ENCODE measurements at places on chromosomes 6 and 20. TPM values are rescaled to one million over a fixed set of nuclear protein-coding genes. Genes with fewer than 3 reads are reported as not detected.

DNA sequence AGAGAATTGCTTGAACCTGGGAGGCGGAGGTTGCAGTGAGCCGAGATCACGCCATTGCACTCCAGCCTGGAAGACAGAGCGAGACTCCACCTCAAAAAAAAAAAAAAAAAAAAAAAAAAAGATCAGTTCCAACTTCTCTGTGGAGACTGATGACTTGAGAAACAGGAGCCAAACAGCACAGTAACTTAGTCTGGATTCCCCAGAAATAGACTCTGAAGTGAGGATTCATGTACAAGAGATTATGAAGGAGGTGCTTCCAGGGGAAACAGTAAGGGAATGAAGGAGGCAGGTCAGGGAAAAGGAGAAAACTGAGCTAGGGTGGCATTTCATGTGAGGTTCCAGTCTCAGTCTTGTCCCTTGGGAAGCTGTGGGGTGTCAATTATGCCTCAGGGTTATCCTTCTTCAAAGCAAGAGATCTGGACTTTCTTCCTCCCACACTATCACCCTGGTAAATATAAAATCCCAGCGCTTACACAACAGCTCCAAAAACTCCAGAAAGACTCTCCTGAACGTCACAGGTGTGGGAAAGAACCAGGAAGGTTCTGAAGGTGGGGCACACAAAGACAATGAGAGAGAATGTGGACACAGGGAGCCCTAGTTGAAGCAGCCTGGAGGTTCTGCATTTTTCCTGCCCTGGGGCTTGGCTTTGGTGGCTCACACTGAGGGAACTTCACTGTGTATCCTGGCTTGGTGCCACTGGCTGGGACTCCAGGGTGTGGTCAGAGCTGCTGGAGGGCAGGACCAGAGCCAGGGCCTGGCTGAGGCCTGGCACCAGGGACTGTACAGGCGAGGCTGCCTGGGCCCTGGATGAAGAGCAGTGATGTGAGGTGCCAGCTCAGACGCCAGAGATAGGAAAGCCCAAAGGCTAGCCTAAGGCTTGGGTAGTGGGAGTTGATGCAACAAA lies 46.8 kb downstream of the PCNA start:
- peak; percentile 13 for DNase-seq

- no peak for DNase-seq
Measured at GRCh38 chr6:11039040-11039439, 5.1 kb downstream of the ELOVL2 start.

TBX18 gene
- 35.3 TPM for total RNA-seq

ADGRF5 gene
- total RNA-seq, result 37.9 TPM

RAMACL gene
- total RNA-seq, result 4.0 TPM

DNA sequence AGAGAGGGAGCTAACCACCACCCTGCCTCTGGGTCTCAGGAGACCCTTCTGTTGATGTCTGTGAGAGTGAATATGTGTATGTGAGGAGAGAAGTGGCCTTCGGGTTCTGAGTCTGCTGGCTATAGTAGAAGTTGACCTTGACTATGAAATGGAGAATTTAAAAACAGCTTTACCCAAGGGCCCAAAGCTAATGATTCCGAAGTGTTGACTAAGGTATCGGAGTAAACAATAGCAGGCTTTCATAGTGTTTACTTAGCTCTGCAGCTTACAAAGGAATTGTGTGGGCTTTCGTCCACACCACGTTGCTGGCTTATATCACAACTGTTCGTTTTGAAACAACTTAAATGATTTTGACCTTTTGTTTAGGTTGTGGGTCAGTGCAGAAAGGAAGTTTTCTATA lies 126.5 kb upstream of the JAG1 start:
- no peak for DNase-seq

RCAN2 gene
- total RNA-seq, result 0.46 TPM

DNA sequence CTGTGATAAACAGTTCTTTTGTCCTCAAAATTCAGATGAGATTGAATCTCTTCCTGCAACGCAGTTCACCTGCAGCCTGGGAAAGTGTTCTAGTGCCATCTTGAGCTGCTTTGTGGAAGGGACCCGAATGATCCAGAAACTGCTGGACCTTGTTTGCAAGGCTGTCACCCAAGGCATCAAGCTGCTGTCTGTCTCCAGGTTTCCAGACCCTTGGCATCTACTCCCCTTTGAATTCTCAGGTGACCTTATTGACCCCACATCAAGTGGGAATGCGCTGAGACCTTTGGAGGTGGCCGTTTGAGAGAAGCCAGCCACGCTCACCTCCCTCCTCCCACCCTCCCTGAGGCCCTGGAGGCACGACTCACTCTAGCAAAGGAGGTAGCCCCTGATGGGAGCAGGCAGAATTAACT lies 112.5 kb downstream of the EDN3 start:
- no peak for DNase-seq

DNA sequence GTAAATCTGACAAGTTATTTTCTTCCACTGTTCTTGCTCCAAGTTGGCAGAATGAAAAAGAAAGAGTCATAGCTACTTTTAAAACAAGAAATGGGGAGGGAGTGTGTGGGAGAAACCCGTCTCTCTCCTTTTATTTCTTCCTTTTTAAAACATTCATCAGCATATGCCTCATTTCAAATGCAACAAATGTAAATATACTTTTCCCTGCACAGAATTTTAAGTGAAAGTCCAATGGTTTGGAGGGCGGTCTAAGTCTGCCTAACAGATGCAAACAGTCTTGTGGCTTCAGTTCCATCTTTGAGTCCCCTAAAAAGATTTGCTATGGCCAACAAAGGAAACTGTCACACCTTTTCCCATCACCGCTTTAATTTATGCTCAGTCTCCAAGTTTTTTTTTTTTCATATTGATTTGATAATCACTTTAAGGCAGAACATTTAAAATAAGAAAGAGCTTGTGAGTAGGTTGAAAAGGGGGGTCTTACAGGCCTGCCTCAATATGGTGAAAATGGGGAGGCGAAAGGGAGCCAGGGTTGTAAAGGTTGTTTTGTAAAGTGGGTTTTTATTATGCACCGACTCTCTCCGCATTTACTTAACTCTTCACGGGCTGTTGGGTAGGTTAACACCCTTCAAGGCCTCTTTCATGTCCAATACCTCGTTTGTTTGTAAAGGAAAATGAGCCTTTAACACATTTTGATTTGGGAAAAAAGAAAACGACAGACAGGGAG lies 4.6 kb downstream of the TFAP2D start:
- DNase-seq, result no peak

SNRNP48 gene
- 12.8 TPM for total RNA-seq

HSPA12B gene
- total RNA-seq, result 6.6 TPM

ENPP3 gene
- total RNA-seq, result not detected

DNA sequence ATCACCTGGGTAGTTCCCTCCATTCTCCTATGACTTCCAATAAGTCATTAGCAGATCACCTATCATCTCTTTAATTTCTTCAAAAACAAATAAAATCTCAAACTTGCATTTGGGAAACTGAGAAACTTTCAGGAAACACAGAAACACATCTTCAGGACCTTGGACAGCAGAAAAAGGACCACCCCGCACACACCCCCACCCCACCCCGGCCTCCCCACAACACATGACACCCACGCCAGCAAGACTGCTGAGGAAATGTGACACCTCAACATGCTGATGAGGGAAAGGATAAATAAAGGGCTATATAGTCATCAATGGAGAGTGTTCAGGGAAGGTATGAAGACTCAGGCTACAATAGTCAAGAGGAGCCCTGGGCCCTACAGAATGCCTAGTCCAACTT lies 15.6 kb upstream of the TRIM39 start:
- DNase-seq, result no peak

DNA sequence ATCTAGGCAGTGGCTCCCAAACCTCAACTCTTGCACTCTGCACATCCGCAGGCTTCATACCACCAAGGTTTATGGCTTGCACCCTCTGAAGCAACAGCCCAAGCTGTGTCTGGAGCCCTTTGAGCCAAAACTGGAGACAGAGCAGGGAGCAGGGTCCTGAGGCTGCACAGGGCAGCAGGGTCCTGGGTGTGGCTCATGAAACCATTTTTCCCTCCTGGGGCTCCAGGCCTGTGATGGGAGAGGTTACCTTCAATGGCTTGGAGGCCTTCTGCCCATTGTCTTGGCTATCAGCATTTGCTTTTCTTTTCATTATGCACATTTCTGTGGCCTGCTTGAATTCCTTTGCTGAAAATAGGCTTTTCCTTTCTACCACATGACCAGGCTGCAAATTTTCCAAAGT lies 6.3 kb upstream of the FAM184A start:
- no peak for DNase-seq

MLN gene
- total RNA-seq, result not detected

- peak; percentile 97 for DNase-seq
Measured at GRCh38 chr20:33719989-33720709, at the start of gene PXMP4. TSS of gene PXMP4 (minus strand) at chr20:33720310. CDS start at chr20:33720207, 103 bp downstream.

LRP11 gene
- 29.9 TPM for total RNA-seq

DNA sequence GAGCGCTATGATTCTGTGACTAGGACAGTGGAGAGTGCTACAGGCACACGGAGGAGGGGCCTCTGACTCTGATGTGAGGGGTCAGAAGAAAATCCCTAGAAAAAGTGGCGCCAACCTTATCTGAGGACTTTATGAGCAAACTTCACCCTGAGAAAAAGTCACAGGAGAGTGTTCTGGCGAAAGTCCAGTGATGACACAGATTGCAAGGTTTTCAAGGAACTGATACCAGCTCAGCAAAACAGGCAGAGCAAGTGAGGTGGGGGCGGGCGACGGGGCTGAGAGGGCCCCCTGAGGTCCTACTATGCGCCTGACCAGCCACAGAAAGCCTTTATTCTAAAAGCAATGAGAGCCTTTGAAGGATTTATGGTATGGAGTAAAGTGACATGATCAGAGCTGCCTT lies 73.3 kb downstream of the SLC22A23 start:
- no peak for DNase-seq

LST1 gene
- total RNA-seq, result 2.0 TPM

DNA sequence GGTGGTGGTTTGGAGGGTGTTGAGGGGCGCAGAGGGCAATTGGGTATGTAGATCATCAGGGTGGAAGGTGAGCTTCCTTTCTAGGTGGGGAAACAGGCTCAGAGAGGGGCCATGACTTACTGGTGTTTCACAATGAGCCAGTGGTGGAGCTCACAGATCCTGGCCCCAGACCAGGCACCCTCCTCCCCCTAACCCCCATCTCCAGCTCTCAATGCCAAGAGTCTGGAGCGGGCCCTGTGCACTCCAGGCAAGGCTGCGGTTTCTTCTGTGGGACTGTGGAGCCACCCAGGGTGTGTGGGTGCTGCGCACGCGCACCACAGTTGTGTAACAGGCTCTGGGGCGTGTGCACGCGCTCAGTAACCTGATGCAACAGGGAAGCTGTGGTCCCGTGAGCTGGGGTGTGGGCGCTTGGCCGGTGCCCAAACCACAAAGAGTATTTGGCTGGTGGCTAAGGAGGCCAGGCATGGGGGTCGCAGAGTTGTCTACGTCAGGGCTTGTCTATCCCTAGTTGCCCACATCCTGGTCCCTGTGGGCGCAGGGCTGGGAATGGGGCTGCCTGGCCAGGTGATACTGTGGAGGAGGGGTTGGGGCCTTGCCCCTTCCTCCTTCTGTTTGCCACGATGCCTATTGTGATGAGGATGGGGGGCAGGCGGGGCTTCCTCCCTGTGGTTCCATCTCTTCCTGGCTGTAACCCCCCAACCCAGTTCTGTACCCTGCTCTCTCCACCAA lies 37.5 kb upstream of the MRPS18A start:
- no peak for DNase-seq

DNA sequence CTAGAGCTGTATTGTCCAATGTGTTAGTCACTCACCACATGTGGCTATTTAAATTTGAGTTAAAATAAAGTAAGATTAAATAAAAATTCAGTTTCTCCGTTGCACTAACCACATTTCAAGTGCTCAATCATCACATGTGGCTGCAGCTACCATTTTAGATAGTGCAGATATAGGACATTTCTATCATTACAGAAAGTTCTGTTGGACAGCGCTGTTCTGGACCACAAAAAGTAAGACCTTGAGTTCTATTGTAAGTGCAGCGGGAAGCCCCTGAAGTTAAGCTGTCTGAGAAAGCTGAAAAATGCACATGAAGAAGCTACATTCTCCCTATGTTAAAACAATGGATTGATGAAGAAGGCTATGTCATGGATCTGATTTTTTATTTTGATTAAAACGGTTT lies 1.1 kb downstream of the ORC3 start:
- DNase-seq, result no peak

DNA sequence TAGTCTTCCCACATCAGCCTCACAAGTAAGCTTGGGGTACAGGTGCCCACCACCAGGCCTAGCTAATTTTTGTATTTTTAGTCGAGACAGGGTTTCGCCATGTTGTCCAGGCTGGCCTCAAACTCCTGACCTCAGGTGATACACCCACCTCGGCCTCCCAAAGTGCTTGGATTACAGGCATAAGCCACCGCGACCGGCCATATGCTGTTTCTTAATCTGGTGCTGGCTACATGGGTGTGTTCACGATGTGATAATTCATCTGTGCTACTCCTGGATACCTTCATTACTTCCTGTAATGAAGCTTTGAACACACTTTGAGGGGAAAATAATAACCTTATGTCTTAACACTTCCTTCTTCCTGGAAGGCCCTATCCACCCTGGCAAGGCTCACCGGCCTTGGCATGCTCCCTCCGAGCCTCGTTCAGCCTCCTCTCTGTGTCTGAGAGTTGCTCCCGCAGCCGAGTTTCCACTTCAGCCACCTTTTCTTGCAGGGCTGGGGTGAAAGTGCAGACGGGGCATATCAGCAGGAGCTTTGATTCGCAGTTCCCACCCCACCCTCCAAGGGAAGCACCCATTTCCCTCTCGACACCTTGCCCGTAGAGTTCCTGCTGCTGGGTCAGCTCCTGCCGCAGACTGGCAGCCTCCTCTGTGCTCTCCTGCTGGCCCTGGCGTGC lies 5.6 kb upstream of the PSORS1C2 start:
- DNase-seq, result no peak

IMPG1 gene
- total RNA-seq, result not detected

CTNNBL1 gene
- 60.2 TPM for total RNA-seq

- no peak for DNase-seq
Measured at GRCh38 chr20:54162378-54163009, 11.3 kb downstream of the CYP24A1 start.

DNA sequence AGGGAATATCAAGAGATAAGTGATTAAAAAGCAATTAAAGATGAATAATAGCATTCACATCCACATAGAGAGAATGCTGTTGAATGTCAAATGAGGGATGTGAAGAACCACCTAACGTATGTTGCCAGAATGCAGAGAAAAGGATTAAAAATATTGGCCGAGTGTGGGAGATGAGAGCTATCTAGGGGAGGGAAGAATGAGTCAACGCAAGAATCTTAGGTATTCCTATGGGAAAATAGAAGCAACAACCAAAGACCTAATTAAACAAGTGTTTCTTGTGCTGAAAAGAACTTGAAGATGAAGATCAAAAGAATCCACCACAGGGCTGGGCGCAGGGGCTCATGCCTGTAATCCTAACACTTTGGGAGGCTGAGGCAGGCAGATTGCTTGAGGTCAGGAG lies 12.2 kb upstream of the RSPH3 start:
- no peak for DNase-seq

DNA sequence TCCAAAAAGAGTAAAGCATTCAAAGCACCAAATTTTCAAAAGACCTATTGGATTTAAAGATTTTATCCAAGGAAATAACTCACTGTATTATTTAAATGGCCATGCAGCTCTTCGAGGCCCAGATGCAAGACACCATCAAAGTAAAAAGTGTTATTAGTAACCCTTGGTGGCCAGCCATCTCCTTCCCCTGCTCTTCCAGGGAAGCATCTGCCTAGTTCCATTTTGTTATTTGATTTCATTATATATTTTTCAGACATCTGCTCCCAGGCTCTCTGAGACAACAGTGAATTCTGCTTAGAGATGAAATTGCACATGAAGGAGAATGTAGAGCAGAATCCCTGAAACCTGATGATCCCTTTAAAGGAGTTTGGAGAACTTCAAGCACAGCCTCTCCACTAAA lies 252.3 kb upstream of the TBX18 start:
- DNase-seq, result no peak

GRCh38 chr20:61316346-61316745 lies 64.3 kb downstream of the CDH4 start:
- DNase-seq, result no peak

CLPSL2 gene
- not detected for total RNA-seq

GRCh38 chr6:83341765-83342164 lies 89.1 kb downstream of the ME1 start:
- DNase-seq, result no peak
